ENCODE measurements at places on chromosomes 2 and 18.
A peak's percentile ranks its signal among the peaks of the same experiment; 100 is the strongest.

DNA sequence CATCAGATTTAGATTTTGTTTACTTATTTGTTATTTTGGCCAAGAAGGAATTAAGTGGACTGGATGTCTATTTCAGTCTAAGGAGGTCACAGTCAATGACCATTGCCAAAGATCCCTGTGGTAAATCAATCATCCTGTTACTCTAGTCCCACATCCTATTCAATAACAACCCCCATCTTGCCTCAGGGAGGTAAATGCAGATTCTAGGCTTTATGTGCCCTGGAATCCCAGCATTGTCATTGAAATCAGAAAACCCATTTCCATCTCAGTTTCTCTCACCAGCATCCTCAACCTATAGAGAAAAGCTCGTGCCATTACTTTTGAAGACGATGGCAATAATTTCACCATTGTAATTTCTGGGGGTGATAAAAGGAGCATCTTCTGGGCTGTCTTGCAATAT, 71.8 kb downstream of the SKA1 start:
- DNase-seq, result no peak

- peak; percentile 34 for DNase-seq
These were observed 7.7 kb downstream of the CYP1B1 start for GRCh38 chr2:38068234-38068633.

DNA sequence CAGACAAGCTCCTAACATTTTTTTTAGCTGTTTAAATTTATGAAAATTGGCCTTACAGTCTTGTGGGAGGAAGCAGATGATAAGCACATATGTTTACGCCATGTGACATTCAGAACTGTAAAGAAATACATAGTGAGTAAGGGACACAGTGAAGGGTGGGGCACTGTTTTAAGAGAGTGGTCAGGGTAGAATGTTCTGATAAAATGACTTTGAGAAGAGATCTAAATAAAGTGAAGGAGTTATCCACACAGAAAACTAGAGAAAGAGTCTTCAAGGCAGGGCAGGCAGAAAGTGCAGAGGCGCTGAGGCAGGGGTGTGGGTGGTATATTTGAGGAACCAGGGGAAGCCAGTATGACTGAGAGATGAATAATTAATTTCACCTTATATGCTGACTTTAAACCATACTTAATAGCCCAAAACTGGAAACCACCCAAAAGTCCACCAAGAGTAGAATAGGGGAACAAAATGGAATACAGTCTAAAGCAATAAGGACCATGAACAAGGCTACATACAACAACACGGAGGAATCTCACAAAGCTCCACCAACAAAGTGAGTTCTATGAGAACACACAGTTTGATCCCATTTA, 8.6 kb downstream of the MREG start:
- DNase-seq, result no peak

GRCh38 chr2:110653861-110654260, 24.0 kb downstream of the BUB1 start:
- no peak for DNase-seq

- DNase-seq, result no peak
These were observed 1085.3 kb upstream of the CNTNAP5 start for GRCh38 chr2:122939796-122940195.

- no peak for DNase-seq
These were observed 27.7 kb upstream of the DCC start for GRCh38 chr18:52312346-52312745.

DNA sequence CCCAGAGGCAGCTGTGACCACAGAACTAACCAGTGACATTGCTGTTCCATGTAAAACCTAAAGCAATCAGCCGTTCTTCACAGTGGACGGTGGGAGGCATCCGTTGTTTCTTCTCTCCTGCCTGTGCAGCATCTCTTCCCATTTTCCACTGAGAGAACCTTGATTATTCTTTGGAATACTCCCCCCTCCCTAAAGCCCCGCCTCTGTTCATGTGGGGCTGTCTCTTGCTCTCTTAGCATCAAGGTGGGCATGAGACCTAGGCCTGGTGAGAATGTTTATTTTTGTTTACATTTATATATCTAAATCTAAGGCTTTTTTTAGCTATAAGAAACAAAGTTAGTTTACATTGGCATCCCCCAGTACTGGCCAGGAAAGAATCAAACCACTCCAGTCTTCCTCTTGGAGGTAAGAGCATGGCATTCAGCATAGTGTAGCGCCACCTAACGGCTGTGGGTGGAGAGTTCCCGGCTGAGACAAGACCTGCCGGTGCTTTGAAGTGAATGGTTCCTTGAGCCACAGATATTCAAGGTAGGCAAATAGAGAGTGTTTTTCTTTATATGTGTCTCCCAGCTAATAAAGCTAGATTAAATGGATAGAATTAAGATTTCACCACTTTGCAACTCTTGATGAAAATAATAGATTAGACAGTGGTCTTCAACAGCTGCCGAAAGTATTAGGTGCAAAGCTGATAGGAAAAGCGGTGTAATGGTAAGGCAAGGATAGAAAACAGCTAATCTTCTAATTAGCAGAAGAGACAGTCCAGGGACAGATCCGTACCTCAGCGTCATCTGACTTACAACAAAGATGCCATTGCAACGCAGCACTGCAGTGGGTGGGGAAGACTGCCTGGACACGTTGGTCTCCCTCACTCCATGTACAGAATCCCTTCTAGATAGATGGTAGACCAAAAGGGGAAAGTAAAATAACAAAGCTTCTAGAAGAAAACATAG, 219.6 kb upstream of the RAB12 start:
- DNase-seq, result peak; percentile 81

DNA sequence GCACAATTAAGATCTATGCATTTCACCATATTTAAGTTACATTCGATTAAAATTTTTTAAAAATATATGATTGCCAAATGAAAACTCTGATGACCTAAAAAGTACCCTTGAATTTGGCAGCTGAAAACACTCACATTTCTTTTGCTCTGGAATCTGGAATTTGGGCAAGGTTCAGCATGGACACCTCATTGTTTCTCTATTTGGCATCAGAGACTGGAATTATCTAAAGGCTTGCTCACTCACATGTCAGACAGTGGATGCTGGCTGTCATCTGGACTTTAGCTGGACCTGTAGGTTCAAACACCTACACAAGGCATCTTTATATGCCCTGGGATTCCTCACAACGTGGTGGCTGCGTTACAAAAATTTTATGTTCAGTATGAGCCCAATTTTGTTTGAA, 16.1 kb downstream of the MBOAT2 start:
- DNase-seq, result no peak

GRCh38 chr18:62716619-62717168, 1.4 kb downstream of the PHLPP1 start:
- DNase-seq, result peak; percentile 66
